NCI-H1105 (cell line): ENCODE measurements at places on chromosomes 6 and 20.

DNA sequence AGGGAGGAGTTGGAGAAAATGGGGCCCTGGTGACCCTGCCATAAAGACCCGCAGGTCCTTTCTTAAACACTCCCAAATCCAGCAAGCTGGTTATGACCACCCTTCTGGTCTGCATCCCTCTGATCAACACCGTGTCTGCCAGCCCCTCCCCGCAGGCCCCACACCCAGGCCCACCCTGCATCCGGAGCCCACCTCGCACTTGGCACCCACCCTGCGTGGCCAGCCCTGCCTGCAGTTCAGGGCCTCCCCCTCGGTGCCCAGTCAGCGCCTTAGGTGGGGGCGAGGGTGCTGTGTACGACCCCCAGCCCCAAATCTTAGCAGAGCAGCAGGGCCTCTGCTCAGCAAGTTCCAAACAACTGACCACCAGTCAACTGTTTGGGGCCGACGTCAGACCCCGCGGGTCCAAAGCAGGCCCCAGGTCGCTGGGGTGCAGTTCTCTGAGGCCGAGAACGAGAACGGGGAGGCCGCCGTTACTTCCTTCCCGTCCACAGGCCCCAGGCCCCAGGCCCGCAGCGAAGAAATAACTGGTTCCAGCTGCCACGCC, 1.2 kb downstream of the ACSS1 start:
- no peak for DNase-seq

- no peak for DNase-seq
Observed at GRCh38 chr6:34771727-34772126, 14.4 kb downstream of the SNRPC start.

GRCh38 chr6:137968901-137969300, 101.8 kb downstream of the TNFAIP3 start:
- no peak for DNase-seq

DNA sequence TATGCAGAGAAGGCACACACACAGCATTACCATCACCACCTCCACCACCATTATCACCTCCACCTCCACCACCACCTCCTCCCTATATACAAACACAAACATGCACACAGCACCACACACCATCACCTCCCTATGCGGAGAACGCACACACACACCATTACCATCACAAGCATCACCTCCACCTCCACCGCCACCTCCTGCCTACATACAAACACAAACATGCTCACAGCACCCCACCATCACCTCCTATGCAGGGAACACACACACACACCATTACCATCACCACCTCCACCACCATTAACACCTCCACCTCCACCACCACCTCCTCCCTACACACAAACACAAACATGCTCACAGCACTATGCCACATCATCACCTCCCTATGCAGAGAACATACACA, 236.5 kb upstream of the AFDN start:
- no peak for DNase-seq

GRCh38 chr6:130981409-130981808, 81.6 kb downstream of the EPB41L2 start:
- no peak for DNase-seq
